HT-29 (cell line): ENCODE measurements at places on chromosomes 3 and 15.

DNA sequence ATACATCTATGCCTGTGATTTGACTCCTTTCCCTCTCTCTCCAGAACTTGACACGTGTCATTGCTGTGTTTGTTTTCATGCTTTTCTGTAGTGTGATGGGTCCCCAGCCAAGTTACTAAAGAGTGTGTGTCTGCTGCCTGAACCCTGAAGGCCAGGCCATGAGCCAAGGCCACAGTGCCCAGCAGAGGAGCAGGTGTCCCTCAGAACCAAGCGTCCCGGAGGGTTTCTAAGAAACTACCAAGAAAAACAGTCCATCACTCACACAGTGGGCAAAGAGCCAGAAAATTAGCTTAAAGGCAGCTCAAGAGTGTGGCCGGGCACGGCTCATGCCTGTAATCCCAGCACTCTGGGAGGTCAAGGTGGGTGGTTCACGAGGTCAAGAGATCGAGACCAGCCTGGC lies 35.2 kb downstream of the FBXO45 start:
- no peak for DNase-seq

DNA sequence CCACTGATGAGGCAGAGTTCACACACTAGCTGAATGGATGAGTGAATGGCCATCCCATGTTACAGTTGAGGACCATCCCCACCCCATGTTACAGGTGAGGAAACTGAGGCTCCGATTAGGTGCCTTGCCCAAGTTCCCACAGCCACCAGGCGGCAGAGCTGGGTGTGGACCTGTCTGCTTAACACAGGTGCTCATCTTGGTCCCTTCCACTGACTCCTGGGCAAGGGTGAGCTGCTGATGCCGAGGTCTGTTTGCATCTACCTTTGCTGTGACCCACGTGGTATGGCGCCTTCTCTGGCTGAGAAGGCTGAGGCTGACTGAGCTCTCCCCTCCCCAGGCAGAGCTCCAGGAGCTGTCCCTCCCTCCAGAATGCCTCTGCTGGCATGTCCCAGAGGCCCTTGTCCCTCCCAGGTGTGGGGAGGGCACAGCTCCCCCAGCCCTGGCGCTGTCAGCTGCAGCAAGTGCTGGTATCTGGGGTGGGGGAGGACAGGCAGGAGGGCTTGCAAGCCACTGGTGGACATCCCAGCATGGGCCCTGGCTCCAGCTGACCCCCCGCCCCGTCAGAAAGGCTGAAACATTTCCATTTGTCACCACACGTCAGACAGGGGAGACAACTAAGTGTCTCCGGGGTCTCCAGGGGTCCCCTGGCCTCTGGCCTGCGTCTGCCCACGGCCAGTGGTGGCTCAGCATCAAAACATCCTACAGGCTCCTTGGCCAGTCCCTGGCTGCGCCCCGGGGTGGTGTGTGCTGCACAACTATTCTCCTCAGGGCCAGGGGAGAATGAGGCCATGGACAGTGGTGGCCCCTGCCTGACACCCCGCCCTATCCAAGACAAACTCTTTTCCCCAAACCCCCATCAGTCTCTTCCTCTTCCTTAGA lies 105.4 kb downstream of the ADCY5 start:
- DNase-seq: no peak

GRCh38 chr15:101453123-101454120 lies 36.1 kb downstream of the PCSK6 start:
- no peak for DNase-seq

DNA sequence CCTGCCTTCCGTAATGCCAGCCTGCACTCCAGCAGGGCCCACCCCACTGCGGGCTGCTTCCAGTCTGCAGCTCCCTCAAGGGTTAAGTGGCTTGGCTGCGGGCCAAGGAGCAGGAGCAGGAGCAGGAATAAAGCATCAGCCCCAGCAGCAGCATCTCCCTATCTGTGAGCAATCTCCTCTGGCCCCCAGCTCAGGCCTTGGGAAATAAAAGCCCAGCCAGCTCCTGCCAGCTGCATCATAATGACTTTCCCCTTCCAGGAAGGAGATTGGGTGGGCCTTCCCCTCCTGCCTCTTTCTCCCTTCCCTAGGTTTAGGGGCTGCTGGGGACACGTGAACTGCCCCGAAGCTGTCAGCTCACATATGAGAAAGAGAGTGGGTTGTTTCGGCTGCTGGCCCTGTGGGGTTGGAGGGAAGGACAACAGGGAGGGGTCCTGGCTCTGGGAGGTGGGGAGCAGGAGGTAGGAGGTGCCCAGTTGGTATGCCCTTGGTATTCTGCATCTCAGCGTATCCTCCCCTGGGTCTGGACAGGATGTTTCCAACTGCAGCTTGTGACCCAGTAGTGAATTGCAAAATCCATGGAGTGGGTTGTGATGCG lies 34.6 kb upstream of the FGD5 start:
- no peak for DNase-seq

GRCh38 chr3:30162579-30162978 lies 443.8 kb upstream of the TGFBR2 start:
- no peak for DNase-seq
